ENCODE measurements at places on chromosomes 16 and 17.

DNA sequence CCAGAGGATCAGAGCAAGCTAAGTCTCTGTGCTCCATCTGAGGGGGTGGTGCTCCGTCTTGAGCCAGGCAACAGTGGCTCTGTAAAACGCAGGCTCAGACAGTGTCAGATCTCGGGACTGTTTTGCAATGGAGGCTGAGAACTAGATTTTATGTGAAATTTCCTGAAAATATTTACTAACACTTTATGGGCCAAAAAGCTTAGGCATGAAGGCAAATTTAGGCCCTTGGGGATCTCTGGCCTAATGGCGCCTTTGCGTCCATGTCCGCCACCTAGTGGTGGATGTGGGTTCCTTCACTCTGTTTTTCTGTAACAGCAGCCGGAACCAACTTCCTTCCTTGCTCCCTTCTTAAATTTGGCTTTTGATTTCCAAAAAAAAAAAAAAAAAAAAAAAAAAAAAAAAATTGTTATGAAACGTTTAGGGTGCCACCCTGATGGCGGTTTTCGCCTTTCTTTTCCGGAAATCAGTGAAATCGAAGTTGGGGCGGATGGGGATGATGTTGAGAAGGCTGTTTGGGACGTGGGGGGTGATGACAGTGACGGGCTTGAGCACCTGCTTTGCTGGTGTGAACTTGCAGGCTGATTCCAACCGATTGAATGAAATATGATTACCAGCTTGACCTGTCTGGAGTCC lies 14.0 kb upstream of the ELAC2 start:
- peak; percentile 44 for DNase-seq

GRCh38 chr17:4407851-4408250 lies 25.9 kb upstream of the SPNS3 start:
- DNase-seq, result no peak

DNA sequence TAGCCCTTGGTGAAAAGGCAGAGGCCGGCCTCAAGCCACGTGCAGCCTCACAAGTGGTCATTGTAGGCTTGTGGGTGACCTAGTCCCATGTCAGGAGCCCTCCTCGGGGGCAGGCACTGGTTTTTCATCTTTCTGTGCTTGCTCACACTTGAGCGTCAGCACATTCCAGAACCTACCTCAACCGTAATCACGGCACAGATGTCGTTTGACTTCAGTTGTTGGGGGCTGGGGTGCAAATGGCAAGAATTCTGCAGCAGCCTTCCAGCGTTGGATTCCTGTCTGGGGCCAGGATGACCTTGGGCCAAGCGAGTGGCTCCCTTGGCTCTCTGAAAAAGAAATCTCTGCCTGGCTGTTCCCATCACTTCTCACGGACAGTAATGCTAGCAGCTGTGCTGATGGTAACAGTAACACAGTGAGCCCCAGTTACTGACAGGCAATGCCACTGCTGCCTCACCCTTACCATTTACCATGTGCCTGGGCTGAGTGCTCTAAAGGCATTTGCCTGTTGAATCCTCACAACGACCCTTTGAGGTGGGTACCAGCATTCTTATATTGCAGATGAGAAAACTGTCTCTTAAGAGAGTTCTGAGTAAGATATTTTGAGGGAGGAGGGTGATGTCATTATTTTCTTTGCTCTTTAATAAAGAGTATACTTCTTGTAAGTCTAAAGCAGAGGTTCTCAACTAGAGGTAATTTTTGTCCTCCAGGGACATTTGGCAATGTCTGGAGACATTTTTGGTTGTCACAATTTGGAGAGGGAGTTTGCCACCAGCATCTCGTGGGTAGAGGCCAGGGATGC lies 46.5 kb downstream of the KSR1 start:
- DNase-seq, result no peak

DNA sequence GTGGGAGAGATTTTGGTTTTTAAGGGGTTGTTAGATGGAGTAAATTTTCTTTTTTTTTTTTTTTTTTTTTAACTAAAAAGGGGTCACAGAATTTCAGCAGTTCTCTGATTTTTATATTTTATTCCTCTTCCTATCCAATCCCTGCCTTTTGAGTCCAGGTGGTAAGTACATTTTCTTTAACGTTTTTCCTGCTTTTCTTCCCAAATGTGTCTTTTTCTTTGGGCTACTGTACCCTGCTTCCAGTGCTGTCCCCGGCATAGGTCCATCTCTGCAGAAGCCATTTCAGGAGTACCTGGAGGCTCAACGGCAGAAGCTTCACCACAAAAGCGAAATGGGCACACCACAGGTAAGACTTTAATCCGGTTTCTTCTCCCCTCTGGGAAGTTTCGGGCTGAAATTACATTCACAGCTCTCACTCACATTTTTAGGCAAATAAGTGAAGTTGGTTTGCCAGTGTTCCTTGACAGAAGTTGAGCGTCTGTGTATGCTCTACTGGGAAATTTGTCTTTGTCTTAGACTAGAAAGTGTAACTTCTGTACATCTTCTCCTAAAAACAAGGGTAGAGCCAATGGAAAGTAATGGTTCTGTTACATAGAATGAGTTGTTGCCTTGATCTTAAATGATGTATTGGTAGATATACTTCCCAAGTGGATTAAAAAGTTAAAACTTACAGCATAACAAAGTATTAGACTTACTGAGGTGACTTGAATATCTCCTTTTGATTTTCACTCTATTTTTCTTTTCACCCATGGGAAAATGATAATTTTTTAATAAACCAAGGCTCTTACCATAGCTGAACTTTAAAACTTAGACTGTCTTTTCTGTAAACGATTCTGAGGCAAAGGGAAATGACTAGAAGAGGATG lies 54.5 kb downstream of the TUBD1 start:
- DNase-seq, result peak; percentile 49

- DNase-seq, result no peak
Measured at GRCh38 chr16:48053418-48053745, 102.4 kb downstream of the ABCC12 start.

DNA sequence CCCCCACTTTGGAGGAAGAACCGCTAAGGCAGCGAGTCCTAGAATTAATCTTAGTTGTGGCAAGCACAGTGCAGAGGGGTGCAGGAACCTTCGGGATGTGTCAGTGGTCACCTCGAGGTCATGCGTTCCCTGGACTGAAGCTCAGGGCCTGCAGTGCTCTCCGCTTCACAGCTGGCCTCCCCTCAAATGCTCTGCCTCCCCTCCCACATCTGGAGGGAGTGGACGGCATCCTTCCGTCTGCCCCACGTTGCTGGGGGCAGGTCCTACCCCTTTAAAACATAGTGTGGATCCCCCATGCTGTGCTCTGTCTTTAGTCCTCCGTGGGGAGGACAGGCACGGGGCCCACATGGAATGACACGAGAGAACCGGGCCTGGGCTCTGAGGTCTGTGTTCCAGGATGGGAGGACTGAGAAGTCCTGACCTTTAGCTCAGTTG lies 99.5 kb upstream of the CDC42EP4 start:
- DNase-seq, result no peak

DNA sequence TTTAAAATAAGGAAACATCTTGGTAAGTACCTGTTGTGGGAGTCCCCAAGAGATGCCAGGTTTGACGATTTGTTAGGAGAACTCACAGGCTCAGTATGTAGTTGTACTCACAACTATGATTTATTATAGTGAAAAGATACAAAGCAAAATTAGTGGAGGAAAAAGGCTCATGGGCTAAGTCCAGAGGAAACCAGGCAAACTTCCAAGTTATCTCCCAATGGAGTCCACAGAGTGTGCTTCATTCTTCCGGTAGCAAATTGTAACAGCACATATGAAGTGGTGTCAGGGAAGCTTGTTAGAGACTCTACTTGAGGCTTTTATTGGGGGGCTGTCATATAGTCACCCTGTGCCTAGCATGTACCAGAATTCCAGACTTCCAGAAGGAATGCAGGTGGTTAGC lies 2.3 kb downstream of the DDX19A start:
- DNase-seq, result no peak

DNA sequence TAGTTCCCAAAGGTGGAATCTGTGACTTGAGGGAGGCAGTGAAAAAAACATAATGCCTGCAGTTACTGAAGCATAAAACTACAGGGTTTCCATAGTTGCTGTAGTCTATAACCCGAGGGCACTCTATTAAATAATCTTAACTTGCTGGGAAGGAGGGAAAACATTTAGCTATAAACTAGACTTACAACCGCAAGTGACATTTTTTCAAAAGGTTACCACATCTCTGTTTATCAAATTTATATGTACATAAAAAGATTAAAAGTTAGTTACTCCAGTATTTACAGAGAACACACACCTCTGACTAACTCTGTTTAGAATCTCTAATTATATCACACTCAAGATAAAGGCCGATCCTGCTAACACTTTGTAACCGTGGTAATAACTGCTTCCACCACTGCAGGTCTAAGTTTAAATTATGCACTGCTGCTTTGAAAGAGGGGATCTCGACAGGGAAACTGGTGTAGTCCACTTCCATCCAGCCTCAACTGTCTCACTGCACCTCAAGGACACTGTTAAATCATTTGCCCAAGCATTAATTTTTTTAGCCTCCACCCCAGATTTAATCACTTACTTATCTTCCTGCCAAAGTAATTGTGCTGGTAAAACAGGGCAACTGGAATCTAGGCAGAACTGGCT lies 14.6 kb downstream of the KCNJ16 start:
- no peak for DNase-seq

- no peak for DNase-seq
Measured at GRCh38 chr16:14520753-14521152, 109.3 kb downstream of the PARN start.

- DNase-seq, result no peak
Measured at GRCh38 chr16:16138034-16138635, 85.2 kb downstream of the ABCC6 start.

- DNase-seq, result peak; percentile 68
Measured at GRCh38 chr16:67910158-67910557, 17.1 kb downstream of the PSKH1 start.

GRCh38 chr16:51683882-51684281 lies 532.8 kb upstream of the SALL1 start:
- DNase-seq, result no peak

GRCh38 chr16:88910284-88911135 lies 44.0 kb upstream of the PABPN1L start:
- no peak for DNase-seq

- no peak for DNase-seq
Measured at GRCh38 chr17:3795390-3796102, 5.4 kb downstream of the ITGAE start.

GRCh38 chr17:30196504-30196903 lies 39.0 kb downstream of the SLC6A4 start:
- DNase-seq, result no peak

- DNase-seq, result no peak
Measured at GRCh38 chr17:83152745-83153611, 73.6 kb downstream of the METRNL start.

- DNase-seq, result no peak
Measured at GRCh38 chr17:42553866-42554249, 1.1 kb downstream of the HSD17B1 start.

- no peak for DNase-seq
Measured at GRCh38 chr17:77346765-77347164, 206.0 kb downstream of the SEC14L1 start.

DNA sequence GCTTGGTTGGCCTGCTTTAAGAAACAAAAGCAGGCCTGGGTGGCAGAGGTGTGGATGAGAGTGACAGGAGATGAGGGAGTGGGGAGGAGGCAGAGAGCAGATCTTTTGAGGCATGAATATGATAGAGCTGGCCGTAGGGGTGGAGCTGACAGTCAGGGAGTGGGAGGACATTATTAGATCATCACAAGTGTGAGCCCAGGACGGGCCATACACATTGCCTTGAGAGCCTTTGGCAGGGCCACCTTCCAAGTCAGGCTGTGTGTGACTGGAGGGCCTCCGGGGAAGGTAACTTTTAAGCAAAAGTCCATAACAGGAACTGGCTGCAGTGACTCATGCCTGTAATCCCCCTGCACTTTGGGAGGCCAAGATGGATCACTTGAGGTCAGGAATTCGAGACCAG lies 26.3 kb downstream of the GINS3 start:
- DNase-seq, result no peak

GRCh38 chr16:87653234-87653633 lies 50.9 kb downstream of the JPH3 start:
- no peak for DNase-seq

DNA sequence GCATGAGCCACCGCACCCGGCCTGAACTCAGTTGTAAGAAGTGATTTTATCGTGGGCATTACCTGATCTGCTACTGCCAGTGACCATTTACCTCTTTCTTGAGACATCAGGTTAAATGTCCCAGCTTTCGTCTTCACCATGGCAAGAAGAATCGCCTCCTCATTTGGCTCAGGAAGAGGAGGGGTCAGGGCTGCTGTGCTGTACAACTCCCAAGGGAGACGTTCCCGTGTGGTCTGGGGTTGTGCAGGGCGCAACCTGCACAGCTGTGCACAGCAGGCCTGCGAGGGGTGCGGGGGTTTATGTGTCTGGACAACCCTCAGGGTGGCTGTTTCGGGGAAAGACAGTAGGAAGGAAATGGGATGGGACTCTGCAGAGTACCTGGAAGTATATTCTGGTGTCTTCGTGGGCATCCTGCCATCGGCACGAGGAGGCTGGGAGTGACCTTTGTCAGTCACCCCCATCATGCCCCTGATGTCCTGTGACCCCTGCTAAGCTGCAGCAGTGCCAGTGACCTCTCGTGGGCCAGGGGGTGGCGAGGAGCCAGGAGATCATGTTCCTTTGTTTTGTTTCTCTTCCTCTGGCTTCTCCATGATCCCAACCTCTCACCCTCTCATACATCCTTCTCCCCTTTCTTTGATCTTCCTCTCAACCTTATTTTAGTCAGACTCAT lies 27.3 kb downstream of the CIBAR2 start:
- no peak for DNase-seq

DNA sequence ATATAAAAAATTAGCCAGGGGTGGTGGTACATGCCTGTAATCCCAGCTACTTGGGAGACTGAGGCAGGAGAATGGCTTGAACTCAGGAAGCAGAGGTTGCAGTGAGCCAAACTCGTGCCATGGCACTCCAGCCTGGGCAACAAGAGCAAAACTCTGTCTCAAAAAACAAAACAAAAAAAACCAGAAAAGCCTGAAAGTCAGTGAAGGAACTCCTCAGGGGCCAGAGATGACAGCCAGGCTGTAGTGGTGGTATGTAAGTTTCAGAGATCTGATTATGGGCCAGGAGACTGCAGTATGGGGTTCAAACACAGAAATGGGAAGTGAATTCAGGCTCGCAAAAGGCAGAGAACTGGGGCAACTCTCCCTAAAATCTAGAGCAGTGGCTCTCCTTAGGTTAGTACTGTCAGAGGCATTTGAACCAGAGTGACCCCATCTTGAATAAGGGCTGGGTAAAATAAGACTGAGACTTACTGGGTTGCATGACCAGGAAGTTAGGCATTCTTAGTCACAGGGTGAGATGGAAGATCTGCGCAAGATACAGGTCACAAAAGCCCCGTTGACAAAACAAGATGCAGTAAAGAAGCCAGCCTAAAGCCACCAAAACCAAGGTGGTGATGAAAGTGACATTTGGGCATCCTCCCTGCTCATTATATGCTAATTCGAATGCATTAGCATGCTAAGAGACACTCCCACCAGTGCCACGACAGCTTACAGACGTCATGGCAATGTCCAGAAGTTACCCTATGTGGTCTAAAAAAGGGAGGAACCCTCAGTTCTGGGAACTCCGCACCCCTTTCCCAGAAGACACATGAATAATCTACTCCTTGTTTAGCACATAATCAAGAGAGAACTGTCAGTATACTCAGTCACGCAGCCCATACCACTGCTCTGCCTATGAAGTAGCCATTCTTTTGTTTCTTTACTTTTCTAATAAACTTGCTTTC lies 120.2 kb upstream of the XYLT1 start:
- peak; percentile 82 for DNase-seq

GRCh38 chr17:29591146-29591736 lies 1.7 kb upstream of the ANKRD13B start:
- DNase-seq, result peak; percentile 48

GRCh38 chr17:4498461-4499397 lies at the start of gene SPNS2:
Gene SPNS2 (plus strand): TSS chr17:4498881. CDS start chr17:4499048, 167 bp downstream.
- peak; percentile 72 for DNase-seq

All from activated T-cell treated with anti-CD3 and anti-CD28 coated beads, Interleukin-2, amount 50 U/mL, for 72 hours (primary cell).